ENCODE measurements at places on chromosomes 1 and 21.

GRCh38 chr1:183480971-183481441, 8.7 kb downstream of the SMG7 start:
- DNase-seq = peak; percentile 15

- no peak for DNase-seq
Measured at GRCh38 chr1:59453297-59453968, 156.5 kb downstream of the FGGY start.

GRCh38 chr21:36966066-36966820, at the start of gene HLCS:
Gene HLCS, minus strand, starts transcription at chr21:36966669. Its CDS starts 31 bp downstream, at chr21:36966638.
- DNase-seq = peak; percentile 82

DNA sequence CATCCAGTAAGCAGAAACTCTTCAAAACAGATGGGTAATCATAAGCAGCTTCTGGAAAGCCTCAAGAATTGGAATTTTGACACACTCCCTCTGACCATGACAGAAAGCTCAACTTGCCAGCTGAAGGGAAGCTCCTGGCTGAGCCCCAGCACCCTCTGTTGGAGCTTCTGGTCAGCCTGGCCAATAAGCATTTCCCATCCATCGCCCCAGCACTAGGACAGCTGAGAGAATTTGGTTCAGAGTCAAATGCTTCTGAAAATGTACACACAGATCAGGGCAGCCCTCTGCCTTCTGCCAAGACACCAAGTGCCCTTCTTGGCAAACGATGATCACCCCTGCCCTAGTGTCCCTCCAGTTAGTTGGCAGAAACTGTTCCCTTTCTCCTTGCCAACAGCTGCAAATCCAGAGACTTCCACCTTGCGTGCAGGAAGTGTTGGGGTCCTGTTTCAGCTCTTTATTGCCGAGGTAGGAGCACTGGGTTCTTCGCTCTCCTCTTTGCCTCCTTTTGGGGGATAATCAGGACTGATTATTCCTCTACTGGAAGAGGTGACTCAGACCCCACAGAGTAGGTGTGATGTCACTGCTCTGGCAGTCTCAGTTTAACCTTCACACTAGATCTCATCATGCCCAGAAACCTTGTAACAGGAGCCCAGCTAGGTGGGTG, 11.9 kb downstream of the PIGV start:
- no peak for DNase-seq

- DNase-seq = no peak
Measured at GRCh38 chr1:180691322-180691913, 59.6 kb downstream of the XPR1 start.

GRCh38 chr1:33176362-33176850, 5.4 kb downstream of the TRIM62 start:
- no peak for DNase-seq

- no peak for DNase-seq
Measured at GRCh38 chr1:209704584-209704983, at the start of gene HSD11B1. Gene HSD11B1, plus strand, starts transcription at chr1:209704846. Its CDS starts 97 bp downstream, at chr1:209704943.

- DNase-seq = peak; percentile 89
Measured at GRCh38 chr1:61076728-61077675, 5.4 kb upstream of the NFIA start.

DNA sequence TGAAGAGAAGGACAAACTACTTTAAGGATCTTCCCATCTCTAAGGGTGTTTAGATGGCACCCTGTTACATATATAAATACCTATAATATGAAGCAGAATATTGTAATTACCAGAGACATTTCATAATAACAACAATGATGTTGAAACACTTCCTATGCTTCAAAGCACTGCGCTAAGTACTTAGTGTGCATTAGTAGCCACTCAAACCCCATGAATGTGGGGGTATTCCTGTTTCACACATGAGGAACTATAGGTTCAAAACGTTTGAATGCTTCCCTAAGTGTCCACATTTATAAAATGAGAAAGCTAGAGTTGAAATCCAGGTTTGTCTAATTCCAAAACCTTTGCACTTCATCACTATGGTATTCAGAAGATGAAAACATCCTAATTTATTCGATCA, 18.5 kb upstream of the OR10J5 start:
- DNase-seq = no peak

DNA sequence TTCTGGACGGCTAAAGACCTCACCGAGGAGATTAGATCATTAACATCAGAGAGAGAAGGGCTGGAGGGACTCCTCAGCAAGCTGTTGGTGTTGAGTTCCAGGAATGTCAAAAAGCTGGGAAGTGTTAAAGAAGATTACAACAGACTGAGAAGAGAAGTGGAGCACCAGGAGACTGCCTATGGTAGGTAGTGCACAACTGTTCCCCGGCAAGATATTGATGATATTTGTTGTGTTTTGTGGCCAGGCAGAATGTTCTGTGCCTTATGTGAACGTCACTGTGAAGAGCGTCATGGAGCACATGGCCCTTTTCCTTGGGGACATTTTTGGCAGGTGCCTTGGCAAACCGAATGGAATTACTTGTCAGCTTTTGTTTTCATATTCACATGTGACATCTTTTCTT, 191.7 kb downstream of the DISC1 start:
- no peak for DNase-seq

DNA sequence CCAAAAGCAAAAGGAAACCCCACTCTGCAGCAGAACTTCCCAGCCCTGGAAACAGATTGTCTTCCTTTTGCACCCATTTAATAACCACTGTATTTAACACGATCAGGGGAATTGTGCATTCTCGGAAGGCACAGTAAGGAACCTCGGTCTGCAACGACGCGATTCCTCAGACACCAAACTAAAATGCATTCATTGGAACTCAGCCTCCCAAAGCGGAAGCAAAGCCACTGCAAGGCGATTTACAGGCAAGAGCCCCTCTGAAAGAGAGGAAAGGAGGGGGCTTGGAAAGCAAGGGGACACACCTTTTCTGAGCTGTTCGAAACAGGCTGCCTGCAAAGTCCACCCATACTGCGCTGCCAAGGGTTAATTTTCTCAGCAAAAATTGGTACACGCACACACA, 297.7 kb downstream of the OMA1 start:
- no peak for DNase-seq

DNA sequence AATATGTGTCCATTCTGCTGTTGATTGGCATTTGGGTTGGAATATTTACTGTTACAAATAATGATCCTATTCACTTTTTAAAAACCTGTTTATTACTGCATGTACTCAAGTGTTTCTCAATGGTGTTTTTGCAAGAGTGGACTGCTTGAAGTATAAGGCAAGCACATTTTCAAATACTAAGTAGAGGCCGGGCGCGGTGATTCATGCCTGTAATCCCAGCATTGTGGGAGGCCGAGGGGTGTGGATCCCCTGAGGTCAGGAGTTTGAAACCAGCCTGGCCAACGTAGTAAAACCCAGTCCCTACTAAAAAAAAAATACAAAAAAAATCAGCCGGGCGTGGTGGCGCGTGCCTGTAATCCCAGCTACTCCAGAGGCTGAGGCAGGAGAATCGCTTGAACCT, 276.9 kb upstream of the ADGRL4 start:
- DNase-seq = no peak

- DNase-seq = no peak
Measured at GRCh38 chr1:56806804-56807203, 12.4 kb downstream of the FYB2 start.

DNA sequence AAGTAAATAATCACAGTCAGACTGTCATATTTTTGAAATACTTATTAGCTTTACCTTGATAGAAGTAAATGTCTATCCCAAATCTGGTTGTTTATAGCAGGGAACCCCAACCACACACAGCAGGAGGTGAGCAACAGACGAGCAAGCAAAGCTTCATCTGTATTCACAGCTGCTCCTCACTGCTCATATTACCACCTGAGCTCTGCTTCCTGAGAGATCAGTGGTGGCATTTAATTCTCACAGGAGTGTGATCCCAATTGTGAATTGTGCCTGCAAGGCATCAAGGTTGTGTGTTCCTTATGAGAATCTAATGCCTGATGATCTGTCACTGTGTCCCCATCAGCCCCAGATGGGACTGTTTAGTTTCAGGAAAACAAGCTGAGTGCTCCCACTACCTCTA, 104.3 kb downstream of the GPATCH2 start:
- no peak for DNase-seq

- no peak for DNase-seq
Measured at GRCh38 chr1:87880764-87881163, 552.1 kb downstream of the LMO4 start.

Data from T-helper 1 cell (primary cell).